Central memory CD4-positive, alpha-beta T cell (primary cell): ENCODE measurements at places on chromosomes 2 and 18.

- no peak for DNase-seq
Observed at GRCh38 chr2:37868866-37869265, 56.2 kb upstream of the RMDN2 start.

DNA sequence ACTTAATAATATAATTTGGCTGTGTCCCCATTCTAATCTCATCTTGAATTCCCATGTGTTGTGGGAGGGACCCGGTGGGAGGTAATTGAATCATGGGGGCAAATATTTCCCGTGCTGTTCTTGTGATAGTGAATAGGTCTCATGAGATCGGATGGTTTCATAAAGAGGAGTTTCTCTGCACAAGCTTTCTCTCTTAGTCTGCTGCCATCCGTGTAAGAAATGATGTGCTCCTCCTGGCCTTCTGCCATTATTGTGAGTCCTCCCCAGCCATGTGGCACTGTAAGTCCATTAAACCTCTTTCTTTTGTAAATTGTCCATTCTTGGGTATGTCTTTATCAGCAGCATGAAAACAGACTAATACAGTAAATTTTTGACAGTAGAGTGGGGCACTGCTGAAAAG, 102.5 kb upstream of the LTBP1 start:
- no peak for DNase-seq

GRCh38 chr2:163752267-163752666, 16.5 kb upstream of the FIGN start:
- no peak for DNase-seq

DNA sequence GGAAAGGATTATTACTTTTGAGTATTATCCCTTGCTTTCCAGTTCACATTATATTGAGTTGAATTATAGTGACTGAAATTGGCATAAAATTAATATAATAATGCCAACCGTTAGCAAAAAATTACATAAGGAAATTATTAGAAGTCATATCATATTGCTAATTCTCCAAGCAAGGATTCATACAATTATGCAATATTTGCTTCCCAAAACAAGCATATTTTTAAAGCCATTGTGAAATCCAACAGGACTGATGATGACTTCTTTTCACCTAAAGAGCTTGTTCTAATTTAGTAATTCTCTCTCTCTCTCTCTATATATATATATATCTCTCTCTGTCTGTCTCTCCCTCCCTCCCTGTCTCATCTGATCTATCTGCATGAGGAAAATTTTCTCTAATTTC, 283.5 kb downstream of the DSEL start:
- DNase-seq, result no peak

GRCh38 chr2:29278966-29279365, 163.8 kb downstream of the CLIP4 start:
- DNase-seq, result no peak
